ENCODE measurements at places on chromosomes 2 and 18.

GRCh38 chr2:25819597-25820039 lies 58.7 kb downstream of the ASXL2 start:
- DNase-seq: no peak

GRCh38 chr18:8741532-8741931 lies 36.2 kb downstream of the MTCL1 start:
- DNase-seq: no peak

- DNase-seq: no peak
Observed at GRCh38 chr2:53183581-53183980, 584.0 kb upstream of the CHAC2 start.

DNA sequence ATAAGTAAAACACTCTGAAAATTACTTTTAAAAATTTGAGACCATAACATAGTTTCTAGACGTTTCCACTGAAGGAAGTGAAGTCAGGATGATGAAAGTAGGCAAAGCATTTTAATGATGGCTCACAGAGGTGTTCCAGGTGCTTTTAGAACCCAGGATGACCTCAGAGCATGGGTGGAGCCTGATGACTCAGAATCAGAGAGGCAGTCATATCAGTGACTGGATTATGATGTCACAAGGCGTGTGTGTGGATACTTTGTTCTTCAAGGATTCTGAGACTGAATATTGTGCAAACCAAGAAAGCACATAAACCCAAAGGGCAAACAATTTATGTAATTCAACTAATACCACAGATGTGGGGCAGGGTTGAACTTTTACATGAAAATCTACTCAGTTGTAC lies 208.0 kb upstream of the FBXO11 start:
- DNase-seq: peak; percentile 11

DNA sequence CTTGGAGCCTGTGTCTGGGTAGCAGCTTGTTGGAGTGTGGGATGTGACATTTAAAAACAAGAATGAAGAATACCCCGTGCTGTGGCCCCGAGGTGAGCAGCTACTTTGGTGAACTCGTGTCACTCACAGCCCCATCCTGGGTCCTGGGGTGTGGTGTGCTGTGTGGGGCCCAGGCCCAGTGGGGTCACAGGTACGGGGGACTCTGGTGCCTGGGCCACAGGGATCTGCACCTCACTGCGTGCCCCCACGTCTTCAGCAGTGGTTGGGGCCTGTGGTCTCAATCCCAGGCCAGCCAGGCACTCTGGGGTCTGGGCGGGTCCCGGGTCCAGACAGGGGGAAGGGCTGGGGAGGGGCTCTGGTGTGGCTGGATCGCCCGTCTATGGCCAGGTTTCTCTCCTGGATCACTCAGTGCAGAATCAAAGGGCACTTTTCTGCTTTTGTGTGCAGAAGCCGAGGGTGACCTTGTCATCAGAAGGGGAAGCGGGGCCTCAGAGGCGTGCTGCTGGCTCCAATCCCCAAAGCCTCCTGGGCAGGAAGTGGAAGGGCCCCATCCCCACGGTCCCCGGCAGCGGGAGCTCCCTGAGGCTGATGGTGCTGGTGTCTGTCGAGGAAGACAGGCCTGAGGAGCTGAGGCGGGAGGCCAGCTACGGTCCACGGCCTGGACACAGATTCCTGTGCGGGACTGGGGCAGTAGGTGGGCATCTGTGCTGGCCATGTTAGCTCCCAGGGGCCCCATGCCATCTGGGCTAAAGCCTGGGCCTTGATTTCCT lies 1.4 kb downstream of the GPR35 start:
- DNase-seq: no peak

DNA sequence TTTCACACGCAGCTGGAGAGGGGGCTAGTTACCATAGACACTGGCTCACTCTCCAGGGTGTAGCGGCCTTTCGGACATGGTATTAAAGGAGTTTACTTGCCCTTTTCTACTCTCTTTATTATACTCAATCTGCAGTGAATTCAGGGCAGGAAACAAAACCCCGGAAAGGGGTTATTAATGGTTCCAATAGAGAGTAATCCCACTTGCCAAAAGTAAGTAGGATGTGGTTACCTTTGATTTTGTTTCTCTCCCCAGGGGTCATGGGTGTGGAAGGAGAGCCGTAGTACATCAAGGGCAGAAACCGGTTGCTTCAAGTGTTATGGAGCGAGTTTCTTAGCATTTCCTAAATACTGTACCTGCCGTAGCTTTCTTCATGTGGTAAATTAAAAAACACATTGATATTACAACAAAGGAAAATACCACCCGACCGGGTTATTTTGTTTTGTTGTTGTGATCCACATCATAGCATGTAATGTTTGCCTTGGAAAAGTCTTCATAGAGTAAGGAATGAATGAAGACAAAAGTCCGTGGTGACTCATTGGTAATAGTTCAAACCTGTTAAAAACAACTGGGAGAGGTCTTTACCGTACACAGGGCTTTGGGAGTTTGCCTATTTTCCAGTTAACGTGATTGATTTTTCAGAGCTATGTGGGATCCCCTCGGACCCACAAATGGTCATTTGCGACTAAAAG lies 71.5 kb downstream of the SLC4A3 start:
- DNase-seq: no peak

DNA sequence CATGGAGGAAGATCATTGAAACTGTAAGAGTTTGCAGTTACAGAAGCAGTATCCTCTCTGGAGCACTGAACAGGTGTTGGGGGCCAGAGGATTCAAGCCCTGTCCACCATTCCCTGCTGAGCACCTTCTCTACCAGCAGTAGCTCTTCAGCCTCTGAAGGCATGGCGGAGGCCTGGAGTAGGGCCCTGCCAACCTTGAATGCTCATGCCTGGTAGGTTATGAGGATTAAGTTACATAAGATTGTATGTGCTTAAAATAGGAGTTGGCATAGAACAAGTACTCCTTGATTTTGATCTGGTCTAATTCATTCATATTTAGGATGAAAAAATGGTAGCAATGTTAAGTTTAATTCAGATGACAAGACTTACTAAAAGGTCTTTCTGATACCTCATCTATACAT lies 40.2 kb downstream of the FMNL2 start:
- no peak for DNase-seq

- no peak for DNase-seq
Observed at GRCh38 chr2:222301796-222302118, 3.0 kb upstream of the PAX3 start.

- DNase-seq: no peak
Observed at GRCh38 chr18:69786427-69786826, 161.2 kb downstream of the CD226 start.

DNA sequence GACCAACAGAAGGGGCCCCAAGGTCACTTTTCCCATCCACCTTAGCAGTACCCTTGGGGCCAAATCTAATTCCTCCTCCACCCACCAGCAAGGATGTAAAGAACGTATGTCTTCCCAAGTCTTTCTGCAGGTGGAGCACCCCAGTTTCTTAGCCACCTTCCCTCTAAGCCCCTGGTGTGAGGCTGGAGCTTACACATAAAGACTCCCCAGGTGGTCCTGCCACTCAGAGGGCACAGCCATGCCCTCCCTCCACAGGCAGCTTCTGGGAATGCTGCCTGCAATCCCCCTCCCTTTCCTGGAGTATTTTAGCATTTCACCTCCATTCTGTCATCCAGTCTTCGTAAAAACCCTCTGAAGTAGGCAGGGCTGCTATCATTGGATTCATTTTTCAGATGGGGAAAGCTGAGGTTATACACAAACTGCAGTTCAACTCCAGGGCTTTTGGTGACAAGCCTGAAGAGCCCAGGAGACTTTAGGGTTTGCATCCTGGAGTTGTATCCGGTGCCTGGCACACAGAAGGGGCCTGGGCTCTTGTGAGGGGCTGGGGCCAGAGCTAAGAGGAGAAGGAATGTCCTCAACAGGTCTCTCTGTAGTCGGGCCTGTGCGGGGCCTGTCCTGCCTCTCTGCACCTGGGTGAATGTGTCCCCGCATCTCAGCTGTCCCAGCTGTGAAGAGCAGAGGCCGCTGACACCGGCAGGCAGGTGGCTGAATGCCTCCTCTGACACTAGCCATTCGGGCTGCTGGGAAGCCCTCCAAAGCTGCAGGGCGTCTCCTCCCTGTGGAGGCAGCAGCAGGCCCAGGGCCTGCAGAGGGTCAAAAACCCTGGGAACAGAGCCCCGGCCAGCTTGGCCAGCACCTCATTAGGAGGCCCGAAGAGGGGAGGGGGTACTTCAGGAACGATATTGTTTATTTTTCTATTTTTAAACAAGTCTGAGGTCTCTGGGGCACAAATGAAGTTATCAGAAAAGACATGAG lies 27.6 kb downstream of the CIB4 start:
- DNase-seq: no peak

DNA sequence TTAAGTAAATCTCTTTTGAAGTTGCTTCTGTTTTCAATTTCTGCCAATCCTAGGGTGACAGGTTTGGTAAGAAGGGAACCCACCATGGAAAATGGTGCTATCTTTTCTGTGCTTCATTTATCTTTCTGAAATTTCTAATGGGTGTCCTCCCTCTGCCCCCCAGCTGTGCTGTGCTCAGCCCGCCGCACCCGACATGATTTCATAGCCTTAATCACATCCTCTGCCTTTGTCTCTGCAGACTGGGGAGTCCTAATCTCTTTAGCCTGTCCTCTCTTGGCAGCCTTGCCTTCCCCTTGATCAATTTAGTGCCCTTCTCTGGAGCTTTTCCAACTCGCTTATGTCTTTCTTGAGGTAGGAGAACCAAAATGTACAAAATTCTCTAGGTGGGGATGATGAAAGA lies 49.3 kb downstream of the DNMT3A start:
- no peak for DNase-seq

DNA sequence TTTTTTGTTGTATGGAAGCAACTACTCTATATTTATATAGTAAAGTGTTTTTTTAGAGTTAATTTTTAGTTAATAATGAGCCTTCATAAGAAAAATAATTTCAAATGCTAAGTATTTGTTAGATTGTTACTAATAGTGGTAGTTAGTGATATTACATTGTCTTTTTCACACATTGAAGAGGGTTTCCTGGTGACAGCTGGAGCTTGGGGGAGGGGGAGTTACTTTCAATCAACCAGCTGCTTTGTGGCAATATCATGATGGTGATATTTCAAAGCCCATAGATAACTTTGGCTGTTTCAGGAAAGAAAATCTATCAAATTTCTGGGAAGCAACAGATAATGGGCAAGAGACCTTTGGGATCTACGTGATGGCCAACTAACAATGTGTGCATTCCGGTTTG lies 4.1 kb downstream of the RHBDD1 start:
- no peak for DNase-seq

- peak; percentile 37 for DNase-seq
Observed at GRCh38 chr18:24271381-24272228, 126.0 kb downstream of the OSBPL1A start.

DNA sequence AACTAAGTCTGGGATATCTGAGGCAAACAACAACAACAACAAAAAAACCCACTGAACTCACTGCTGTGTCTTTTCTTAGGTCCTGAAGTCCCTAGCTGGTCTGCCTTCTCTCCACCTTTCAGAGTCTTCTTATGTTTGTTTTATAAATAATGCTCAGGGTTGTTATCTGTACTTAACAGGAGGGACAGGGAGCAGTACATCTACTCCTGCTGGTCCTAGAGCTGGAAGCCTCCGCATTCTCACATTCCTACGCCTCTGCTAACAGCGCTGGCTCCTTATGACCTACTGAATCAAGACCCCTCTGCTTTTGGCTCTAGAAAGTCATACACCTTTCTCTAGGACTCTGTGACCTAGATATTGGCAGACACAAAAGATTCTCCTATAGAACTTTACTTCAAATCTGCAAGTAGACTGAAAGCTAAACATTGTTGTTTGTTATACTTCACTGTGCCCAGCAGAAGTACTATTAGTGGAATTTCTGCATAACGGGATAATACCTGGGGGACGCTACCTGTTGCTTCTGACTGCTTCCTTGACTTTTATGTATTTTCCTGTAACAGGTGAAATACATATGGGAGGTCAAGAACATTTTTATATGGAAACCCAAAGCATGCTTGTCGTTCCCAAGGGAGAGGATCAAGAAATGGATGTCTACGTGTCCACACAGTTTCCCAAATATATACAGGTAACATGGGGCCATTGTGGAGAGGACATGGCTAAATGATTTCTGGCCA lies 48.6 kb downstream of the AOX1 start:
- no peak for DNase-seq

GRCh38 chr2:12617853-12618252 lies 98.9 kb upstream of the TRIB2 start:
- no peak for DNase-seq

DNA sequence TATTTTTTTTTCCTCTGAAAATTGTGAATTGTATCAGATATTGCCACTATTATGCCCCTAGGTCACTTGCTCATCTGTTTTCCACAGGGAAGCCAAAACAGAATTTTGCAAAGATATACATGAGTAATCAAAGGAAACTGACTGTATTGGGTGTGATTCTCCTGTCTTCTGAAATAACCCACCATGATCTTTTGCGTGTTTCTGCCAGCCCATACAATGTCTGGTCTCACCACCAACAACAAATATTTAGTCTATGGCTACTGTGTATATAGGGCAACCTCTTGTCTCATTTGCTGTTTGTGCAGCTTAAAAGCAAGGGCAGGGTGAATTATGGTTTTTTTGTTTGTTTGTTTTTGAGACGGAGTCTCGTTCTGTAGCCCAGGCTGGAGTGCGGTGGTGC lies 26.5 kb downstream of the EPAS1 start:
- no peak for DNase-seq

DNA sequence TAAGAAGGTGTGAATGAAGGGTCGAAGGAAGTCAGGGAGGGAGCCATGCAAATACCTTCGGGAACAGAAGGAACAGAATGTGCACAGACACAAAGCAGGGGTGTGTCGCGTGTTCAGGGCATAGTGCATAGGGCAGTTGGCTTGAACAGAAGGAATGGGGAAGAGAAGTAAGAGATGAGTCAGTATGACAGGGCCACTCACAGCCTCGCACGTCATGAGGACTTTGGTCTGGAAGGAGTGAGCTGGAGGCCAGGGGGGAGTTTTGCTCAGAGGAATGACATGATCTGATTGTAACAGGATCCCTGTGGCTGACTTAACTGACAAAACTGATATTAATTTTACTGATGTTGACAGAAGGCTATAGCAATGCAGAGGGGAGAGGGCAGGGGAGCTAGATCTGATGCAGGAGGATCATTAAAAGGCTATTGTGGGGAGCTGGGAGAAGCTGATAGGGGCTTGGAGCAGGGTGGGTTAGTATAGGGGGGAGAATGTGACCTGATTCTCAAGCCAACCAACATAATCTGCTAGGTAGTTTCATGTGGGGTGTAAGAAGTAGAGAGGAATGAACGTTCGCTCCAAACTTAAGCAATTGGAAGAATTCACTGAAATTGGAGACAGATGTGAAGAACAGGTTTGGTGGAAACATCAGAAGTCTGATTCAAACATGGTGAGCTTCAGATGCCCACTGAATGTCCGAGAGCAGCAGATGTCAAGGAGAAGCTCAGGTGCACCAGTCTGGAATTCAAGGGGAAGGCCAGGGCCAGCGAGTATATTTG lies 60.4 kb upstream of the COPS8 start:
- no peak for DNase-seq

DNA sequence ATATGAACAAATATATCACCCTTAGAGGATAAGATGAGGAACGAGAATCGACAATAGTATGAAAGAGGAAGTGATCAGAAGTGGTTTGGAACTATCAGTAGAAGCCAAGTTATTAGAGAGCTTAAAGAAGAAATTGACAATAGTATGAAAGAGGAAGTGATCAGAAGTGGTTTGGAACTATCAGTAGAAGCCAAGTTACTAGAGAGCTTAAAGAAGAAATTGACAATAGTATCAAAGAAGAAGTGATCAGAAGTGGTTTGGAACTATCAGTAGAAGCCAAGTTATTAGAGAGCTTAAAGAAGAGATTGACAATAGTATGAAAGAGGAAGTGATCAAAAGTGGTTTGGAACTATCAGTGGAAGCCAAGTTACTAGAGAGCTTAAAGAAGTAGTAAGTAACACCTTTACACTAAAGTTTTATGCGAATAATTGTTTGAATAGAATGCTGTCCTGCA lies 175.5 kb downstream of the ZNF407 start:
- no peak for DNase-seq

Data from GM12892 (cell line).